MV-4-11 (cell line): ENCODE measurements at places on chromosomes 3 and 15.

GRCh38 chr3:143658861-143659260 lies 189.4 kb downstream of the SLC9A9 start:
- DNase-seq, result no peak

DNA sequence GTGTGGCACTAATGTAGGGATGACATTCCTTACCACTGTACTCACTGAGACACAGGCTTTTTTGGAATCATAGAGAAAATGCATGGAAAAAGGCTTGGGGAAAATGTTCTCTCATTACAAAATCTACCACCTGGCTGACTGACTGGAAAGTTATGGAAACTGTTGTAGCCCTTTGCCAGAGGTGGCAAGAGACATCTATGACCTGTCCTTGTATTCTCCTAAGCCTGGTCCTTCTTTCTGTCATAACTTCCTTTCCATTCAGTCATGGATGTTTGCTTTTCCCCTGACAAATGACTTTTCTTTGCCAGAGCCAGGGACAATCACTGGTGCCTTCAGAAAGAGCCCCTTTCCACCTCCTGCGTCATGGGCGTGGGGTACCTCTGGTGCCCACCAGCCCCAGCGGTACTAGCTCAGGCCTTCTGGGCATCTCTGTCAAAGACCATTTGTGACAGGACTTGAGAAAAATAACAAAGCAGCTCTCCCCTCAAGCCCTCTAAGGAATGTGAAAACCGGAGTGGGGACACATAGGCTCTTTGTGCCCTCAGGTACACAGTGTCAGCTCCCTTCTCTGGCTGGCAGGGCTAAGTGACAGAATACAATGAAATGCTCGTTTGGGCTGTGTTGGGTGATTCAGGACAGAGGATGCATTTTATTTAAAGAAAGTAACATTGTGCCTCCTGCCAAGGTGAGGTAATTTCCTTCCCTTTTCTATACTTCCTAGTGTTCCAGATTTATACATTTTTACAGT lies 381.1 kb upstream of the RASGRP1 start:
- DNase-seq, result no peak

DNA sequence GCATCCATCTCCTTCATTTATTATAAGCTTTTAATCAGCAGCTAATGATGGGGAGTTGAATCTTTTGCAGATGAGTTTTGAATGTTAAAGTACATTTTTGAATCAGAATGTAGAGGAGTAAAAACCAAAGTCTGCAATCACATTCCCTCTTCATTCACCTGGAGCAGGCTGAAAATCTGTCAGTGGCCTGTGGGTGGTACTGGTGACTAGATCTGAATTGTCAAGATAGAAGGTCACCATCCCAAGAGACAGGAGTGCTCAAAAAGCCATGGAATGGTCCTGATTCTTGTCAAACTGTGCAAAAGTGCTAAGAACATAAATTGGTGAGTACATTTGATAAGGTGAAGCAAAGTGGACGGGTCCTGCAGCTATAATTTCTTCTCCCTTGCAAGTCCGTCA lies 881.3 kb upstream of the NR2F2 start:
- no peak for DNase-seq

- no peak for DNase-seq
Measured at GRCh38 chr3:108590460-108590859, 938 bp downstream of the DZIP3 start.

DNA sequence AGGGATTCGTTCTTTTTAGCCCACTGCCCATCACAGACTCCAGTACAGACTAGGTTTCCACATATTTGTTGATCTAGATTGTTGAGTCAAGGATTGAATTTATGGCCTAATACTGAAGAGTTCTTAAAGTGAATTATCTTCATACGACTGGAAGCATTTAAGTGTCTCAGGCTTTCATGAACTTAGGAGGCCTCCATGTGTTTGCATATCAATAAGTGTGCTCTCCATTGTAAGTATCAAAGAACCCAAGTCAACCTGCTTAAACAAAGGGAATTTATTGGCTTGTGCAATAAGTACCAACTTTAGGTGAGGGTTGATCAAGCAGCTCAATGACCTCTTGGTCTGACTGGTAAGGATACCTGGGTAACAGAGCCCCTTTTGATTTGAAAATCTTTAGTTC lies 382.1 kb downstream of the PDCD6IP start:
- no peak for DNase-seq

GRCh38 chr3:11037241-11037873 lies 44.8 kb downstream of the SLC6A1 start:
- no peak for DNase-seq

- no peak for DNase-seq
Measured at GRCh38 chr3:76679541-76679940, 360.4 kb upstream of the ROBO2 start.

DNA sequence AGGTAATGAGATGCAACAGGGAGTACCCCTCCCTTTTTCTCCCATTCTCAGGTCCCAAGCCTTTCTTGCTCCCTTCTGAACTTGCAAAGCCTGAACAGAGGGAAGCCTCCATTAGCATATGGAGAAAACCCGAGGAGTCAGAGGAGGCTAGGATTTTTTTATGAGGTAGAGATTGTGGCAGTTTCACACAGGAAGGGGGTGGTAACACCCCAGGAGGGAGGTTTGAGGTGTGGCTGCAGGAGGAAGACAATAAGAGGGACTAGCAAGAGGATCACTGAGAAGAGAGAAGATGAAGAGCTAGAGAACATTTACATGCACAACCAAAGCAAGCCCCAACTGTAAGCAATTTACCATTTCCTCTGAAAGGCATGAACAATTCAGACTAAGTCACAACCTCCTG lies 322.7 kb downstream of the SV2B start:
- no peak for DNase-seq

DNA sequence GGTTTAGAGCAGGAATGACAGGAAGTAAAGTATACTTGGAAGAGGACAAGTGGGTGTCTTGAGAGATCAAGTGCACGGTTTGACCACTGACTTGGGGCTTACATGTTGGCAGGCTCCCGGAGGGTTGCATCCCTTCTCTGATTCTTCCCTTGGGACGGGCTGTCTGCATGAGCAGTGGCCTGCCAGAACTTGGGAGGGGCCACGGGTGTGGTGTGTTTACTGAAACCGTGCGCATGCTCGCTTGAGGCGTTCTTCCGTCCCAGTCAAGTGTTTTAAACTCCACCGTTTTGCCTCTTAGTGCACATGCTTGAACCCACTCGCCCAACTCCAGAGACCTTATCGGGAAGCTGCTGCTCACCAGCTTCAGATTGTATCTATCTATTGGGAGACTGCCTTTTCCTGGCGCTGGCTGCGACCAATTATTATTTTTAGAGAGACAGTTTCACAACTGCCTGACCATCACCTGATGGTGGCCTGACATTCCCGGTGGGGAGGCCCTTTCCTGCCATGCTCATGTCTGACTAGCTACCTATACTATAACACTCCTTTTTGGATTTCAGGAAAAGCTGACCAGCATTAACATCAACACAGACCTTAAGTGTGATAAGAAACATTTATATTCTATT lies 14.9 kb upstream of the C3orf22 start:
- DNase-seq, result no peak

DNA sequence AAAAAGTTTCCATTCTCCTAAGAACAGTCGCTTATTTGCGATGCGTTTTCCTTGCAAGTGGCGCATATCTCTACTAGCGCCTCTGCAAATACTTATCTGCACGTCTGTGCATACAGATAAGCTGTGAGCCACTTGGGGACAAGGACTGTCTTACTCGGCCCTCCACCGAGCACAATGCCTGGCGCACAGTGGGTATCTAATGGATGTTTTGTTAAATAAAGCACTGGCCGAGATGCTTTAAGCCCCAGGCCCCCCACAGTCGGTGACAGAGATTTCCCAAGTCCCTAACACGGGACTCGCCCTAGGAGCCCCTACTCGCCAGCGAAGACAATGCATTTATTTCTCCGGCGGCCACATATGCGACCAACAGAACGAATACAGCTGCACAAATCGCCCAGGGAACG lies 503 bp downstream of the HLTF start:
- peak; percentile 31 for DNase-seq

- no peak for DNase-seq
Measured at GRCh38 chr15:70164910-70165715, 67.4 kb upstream of the TLE3 start.

- DNase-seq, result no peak
Measured at GRCh38 chr3:157067114-157067513, 92.8 kb downstream of the CCNL1 start.

GRCh38 chr3:189849262-189849661 lies 218.1 kb downstream of the TP63 start:
- DNase-seq, result peak; percentile 28

DNA sequence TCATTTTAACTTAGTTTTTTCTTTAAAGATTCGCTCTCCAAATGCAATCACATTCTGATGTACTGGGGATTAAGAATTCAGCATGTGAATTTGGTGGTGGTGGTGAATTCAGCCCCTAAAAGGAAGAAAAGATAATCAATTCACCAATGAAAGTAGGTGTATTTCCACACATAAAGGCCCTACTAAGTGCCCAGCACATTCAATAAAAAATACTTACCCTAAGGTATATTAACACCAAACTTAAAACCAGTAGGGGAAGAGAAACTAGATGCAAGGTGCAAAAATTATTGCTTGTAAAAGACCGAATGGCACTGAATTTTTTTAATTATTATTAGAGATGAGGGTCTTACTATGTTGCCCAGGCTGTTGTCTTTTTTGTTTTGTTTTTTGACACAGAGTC lies 16.8 kb upstream of the SUCNR1 start:
- no peak for DNase-seq

- DNase-seq, result no peak
Measured at GRCh38 chr3:111517801-111518200, 24.2 kb upstream of the CD96 start.

DNA sequence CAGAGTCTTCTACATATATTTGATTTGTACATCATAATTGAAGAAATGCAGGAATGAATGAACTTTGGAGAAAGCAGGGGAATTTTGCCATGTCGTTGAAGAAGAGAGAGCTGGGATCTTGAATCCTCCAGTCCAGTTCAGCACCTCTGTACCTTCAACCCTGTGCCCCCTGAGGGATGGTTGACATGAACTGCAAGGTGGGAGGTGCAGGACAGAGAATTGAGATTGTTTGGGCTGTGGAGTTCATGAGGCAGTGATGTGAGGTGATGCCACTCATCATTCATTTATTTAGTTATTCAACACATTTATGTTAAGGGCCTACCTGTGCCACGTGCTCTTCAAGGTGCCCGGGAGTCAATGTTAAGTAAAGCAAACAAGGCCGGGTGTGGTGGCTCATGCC lies 104.6 kb downstream of the ARNT2 start:
- no peak for DNase-seq

DNA sequence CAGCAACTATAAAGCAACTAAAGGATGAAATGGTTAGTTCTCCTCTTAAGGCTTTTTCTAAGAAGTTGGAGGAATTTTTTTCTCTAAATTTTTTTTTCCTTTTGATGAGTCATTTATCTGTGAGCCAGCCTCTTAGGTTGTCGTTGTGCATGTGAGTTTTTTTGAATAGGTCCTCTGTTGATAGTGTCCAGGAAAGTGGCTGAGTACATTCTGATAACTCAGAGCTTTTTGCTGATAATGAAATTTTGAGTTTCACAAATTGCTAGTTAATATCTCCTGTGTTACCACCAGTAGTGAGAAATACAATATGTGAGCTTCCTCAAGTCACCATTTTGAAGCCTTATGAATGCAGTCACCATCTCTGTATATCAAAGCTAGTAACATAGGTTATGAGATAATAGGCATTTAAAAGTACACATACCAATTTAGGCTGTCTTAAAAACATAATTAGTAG lies 7.1 kb upstream of the LXN start:
- peak; percentile 7 for DNase-seq

GRCh38 chr3:41898631-41899030 lies 63.3 kb downstream of the ULK4 start:
- no peak for DNase-seq

GRCh38 chr3:132382267-132382666 lies 35.0 kb upstream of the DNAJC13 start:
- no peak for DNase-seq

GRCh38 chr3:98259707-98260106 lies 4.3 kb upstream of the OR5H6 start:
- DNase-seq, result no peak

DNA sequence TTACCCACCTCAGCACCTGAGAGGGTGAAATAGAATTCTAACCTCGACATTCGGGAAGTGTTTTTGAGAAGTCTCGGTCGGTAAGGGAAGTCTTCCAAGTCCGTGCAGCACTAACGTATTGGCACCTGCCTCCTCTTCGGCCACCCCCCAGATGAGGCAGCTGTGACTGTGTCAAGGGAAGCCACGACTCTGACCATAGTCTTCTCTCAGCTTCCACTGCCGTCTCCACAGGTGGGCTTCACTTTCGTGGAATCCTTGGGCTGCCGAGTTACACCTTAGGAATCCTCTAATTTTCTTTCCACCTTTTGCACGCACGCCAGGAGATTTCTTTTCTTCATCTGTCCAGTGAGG lies 775 bp downstream of the CCNDBP1 start:
- no peak for DNase-seq

GRCh38 chr3:188299068-188299467 lies 145.1 kb downstream of the LPP start:
- DNase-seq, result no peak

DNA sequence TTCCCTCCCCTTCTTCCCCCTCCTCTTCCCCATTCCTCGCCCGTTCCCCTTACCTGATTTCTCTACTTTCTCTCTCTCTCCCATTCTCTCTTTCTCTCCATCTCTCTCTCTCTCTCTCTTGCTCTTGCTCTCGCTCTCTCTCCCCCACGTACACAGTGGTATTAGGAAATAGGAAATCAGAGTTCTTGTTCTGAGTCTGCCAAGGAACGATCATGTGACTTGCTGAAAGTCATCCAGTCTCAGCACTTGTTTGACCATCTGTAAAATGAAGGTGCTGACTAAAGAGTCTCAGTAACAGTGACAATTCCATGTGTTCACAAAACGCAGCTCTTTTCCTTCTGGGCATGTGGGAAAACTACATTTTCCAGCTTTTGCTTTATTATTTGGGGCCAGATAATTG lies 445.0 kb upstream of the TGFBR2 start:
- no peak for DNase-seq

DNA sequence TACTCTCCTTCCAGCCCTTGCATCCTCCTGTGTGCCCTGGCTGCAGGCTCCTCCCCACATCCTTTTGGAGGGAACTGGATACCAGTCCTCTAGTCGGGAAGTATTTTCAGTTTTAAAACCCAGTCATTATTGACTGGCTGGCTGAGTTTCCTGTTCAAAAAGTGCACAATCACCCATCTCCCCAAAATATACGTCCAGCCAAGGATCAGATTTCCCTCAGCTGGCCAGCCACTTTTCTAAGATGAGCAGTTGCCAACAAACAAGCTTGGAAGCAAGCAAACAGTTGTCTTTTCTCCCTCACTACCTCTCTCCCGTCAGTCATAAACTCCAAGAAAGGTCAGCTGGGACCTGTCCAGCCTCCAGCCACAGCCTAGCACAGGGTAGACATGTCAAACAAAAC lies 147.7 kb upstream of the GALNT15 start:
- no peak for DNase-seq

- no peak for DNase-seq
Measured at GRCh38 chr3:111269777-111270176, 198.2 kb downstream of the NECTIN3 start.

GRCh38 chr15:80921736-80922410 lies 67.7 kb downstream of the MESD start:
- DNase-seq, result no peak

GRCh38 chr3:63909431-63909830 lies 2.8 kb downstream of the SCAANT1 start:
- DNase-seq, result no peak

GRCh38 chr15:75067123-75067830 lies 43.9 kb downstream of the PPCDC start:
- peak; percentile 82 for DNase-seq

- peak; percentile 13 for DNase-seq
Measured at GRCh38 chr3:115092220-115092791, 54.8 kb downstream of the ZBTB20 start.

GRCh38 chr3:58573640-58574039 lies 3.6 kb downstream of the FAM107A start:
- DNase-seq, result no peak

- DNase-seq, result no peak
Measured at GRCh38 chr3:184058029-184058428, 5.2 kb downstream of the HTR3C start.
